Activated B cell treated with CpG ODN at 0.5 μM for 24 hours (primary cell): ENCODE measurements at places on chromosomes 7 and 10. TPM values are rescaled to one million over a fixed set of nuclear protein-coding genes. Genes with fewer than 3 reads are reported as not detected.

PTPRN2 gene
- total RNA-seq = 1.6 and 1.8 TPM in 2 replicates

VGF gene
- total RNA-seq = 0.07 and 0.11 TPM in 2 replicates

SHOC2 gene
- 92.7 and 106 TPM in 2 replicates for total RNA-seq

CASP2 gene
- 59.5 and 62.2 TPM in 2 replicates for total RNA-seq

TEX47 gene
- not detected in 2 replicates for total RNA-seq
